Stimulated activated naive CD4-positive, alpha-beta T cell treated with Interleukin-2 at 50 U/mL for 16 hours (primary cell): ENCODE measurements at places on chromosomes 1 and 21.

GRCh38 chr21:36354918-36355680 is 30.1 kb upstream of the CHAF1B start:
- DNase-seq, result no peak

DNA sequence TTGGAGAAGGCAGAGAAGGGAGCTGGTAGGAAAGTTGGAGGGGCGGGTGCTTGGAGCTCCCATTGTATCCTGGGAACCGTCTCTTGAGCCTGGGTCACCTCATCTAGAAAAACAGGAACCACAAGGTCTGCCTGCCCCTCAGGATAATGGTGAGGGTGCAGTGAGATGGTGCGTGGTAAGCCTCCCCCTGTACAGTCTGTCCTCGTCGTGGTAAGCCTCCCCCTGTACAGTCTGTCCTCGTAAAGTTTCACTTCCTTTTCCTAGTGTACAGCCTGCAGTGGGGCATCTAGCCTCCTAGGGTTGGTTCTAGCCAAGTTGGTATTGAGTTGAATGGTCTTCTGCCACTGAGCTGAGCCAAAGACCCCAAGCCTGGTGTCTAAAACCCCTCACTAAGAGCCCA is 66.5 kb upstream of the IGSF21 start:
- DNase-seq, result no peak

DNA sequence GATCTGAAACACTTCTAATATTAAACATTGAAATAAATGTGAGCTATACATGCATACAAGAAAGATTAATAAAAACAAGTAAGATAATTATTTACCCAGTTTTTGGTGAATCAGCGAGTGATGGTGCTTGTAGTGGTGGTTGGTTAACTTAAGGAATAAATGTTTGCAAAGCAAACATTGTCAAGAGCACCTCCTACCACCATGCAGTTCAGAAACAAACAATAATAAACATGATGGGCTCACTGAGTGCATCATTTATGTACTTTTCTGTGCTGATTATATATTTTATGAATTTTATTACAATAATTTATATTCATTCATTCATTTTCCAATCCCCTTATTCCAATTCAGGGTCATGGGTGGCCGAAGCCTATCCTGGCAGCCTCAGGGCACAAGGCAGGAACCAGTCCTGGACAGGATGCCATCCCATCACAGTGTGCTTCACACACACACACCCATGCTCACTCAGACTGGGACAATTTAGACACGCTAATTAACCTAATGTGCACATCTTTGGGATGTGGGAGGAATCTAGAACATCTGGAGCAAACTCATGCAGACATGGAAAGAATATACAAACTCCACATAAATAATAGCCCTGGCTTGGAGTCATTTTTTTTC is 57.8 kb downstream of the ZMYM4 start:
- DNase-seq, result no peak

- DNase-seq, result no peak
Measured at GRCh38 chr1:221040691-221041285, 161.5 kb downstream of the HLX start.

DNA sequence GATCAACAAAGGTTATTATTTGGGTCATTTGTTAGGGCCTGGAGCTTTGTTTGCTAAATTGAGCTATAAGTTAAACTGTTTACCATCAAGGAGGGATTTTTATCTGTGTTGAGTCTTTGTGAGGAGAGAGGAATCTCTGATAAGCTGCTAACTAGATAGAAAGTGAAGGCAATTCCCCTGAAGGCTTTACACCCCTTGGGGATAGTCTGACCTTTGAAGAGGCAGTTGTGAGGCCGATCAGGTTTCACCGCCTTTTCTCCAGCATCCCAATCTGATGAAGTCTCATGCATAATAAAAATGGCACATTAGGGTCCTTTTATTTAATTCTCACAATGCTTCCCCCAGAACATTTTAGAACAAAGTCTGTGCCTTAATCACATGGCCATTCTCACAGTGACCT is 21.8 kb downstream of the C1orf21 start:
- no peak for DNase-seq

- no peak for DNase-seq
Measured at GRCh38 chr1:170310014-170310405, 164.3 kb downstream of the NTMT2 start.
